Myometrial cell (primary cell): ENCODE measurements at places on chromosomes 2 and 18. TPM values are rescaled to one million over a fixed set of nuclear protein-coding genes. Genes with fewer than 3 reads are reported as not detected.

UGT1A8 gene
- not detected in 2 replicates for total RNA-seq

SLC38A11 gene
- not detected in 2 replicates for total RNA-seq

SLC19A3 gene
- not detected in 2 replicates for total RNA-seq

SNORC gene
- total RNA-seq = under 0.01 and 0.18 TPM in 2 replicates

DPP4 gene
- 23.9 and 26.9 TPM in 2 replicates for total RNA-seq

ANKRD30B gene
- total RNA-seq = not detected in 2 replicates

GALNT1 gene
- 43.5 and 60.3 TPM in 2 replicates for total RNA-seq

MOGAT1 gene
- not detected in 2 replicates for total RNA-seq

PASK gene
- total RNA-seq = 4.3 and 6.6 TPM in 2 replicates

CAPN13 gene
- not detected in 2 replicates for total RNA-seq

SLC5A7 gene
- total RNA-seq = not detected in 2 replicates

REG1B gene
- total RNA-seq = not detected in 2 replicates

TPO gene
- total RNA-seq = not detected in 2 replicates
